ENCODE measurements at places on chromosomes 1 and 21. TPM values are rescaled to one million over a fixed set of nuclear protein-coding genes. Genes with fewer than 3 reads are reported as not detected.

Gene CFAP141
- not detected for total RNA-seq

Gene LYSMD1
- total RNA-seq, result 4.3 TPM

Gene NTMT2
- total RNA-seq, result not detected

Gene HORMAD1
- total RNA-seq, result not detected

Gene SLC6A9
- total RNA-seq, result 2.3 TPM

Gene DPT
- total RNA-seq, result not detected

Gene DNAI4
- total RNA-seq, result 3.6 TPM

Gene FCRL3
- 0.42 TPM for total RNA-seq

Gene PSRC1
- 38.2 TPM for total RNA-seq

Gene VAV3
- 5.2 TPM for total RNA-seq

Gene DIRAS3
- total RNA-seq, result not detected

Gene OLIG1
- not detected for total RNA-seq

Gene GRHL3
- not detected for total RNA-seq

Gene FMN2
- not detected for total RNA-seq

Gene PRDM2
- total RNA-seq, result 50.4 TPM

Gene VTCN1
- total RNA-seq, result not detected

Gene CHI3L2
- 23.8 TPM for total RNA-seq

Gene GJA4
- not detected for total RNA-seq

Gene MAPKAPK2
- 61.3 TPM for total RNA-seq

Gene BMP8B
- total RNA-seq, result 0.08 TPM

Gene SPRR2G
- not detected for total RNA-seq

Gene LINGO4
- total RNA-seq, result 0.16 TPM

Gene OR2L3
- not detected for total RNA-seq

Gene LIN28A
- total RNA-seq, result not detected

Gene TTC24
- total RNA-seq, result 19.7 TPM

Gene ATP13A2
- total RNA-seq, result 51.4 TPM

Gene LTN1
- 23.5 TPM for total RNA-seq

Gene SLAMF8
- 0.73 TPM for total RNA-seq

Gene SYT11
- 12.2 TPM for total RNA-seq

Gene TMPRSS3
- 9.9 TPM for total RNA-seq

Gene TMEM52
- total RNA-seq, result not detected

Gene CELA3B
- total RNA-seq, result not detected

Gene DMRTA2
- total RNA-seq, result not detected

Data from activated CD8-positive, alpha-beta T cell treated with anti-CD3 and anti-CD28 coated beads, Interleukin-2, amount 10 ng/mL, durations not matched to agents 7 days and 5 days (primary cell).